Esophagus muscularis mucosa (tissue), 4 donors: ENCODE measurements at places on chromosomes 7 and 10. TPM values are rescaled to one million over a fixed set of nuclear protein-coding genes. Genes with fewer than 3 reads are reported as not detected.

DNA sequence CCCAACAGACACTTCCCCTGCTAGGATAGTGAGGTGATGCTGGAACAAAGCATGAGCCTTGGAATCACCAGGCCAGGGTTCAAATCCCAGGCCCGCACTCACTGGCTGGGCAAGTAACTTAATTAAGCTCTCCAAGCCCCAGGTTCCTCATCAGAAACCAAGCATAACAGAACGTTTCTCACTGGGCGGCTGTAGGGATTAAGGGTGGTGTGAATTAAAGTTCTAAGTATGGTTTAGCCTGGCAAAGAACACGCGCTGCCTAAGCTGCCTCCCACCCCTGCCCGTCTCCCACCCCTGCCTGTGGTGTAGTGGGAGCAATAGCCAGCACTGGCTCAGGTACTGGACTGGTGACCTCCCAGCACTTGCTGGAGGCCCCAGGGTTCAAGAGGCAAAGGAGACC, 5.6 kb downstream of the SLC4A2 start:
- DNase-seq, result no peak

- DNase-seq, result no peak
Measured at GRCh38 chr10:74039561-74040145, 41.7 kb downstream of the VCL start.

DNA sequence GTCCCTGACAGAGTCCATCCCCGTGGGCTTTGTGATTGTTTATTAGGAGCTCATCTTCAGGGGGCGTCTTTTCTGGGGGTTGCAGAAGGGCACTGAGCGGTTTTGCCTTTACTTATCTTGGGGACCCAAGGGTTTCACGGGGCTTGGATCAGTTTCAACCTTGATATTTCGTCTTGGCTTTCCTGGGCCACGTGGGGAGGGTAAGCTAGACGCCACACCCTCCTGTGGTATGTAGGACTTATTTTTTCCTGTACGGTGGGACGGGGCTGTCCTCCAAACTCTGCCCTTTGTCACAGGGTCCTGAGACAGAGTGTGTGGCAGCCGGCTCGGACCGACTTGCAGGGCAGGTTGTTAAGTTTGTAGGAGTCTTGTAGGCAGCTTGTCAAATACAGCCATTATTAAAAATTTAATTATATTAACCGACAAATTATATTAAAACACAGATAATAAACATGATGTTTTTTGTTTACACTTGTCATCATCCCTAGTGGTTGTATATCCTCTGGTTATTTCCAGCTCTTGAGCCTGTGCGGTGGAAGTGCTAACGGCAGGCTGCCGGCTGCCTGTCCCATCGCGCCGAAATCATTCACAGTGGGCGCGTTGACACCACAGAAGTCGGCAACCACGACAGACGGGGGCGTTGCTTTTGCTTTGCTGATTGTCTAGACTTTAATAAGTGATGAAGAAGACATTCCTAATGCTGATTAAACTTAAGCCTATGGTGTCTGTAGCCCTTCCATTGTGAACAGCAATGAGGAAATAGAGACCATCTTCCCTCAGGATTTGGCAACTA, 193.2 kb downstream of the DNAJB6 start:
- DNase-seq, result no peak

C7orf57 gene
- total RNA-seq, result not detected

SH2D4B gene
- total RNA-seq, result not detected

ZNF365 gene
- total RNA-seq, result 1.3 TPM

COX19 gene
- total RNA-seq, result 7.0 TPM

MUC12 gene
- total RNA-seq, result 1.1 TPM
